ENCODE measurements at places on chromosomes 5 and 9.

GRCh38 chr5:132753135-132753987 is 6.1 kb downstream of the CCNI2 start:
- DNase-seq = peak; percentile 91

- no peak for DNase-seq
Measured at GRCh38 chr5:665956-666711, 27.0 kb downstream of the TPPP start.

GRCh38 chr5:127358740-127359139 is 68.1 kb downstream of the MEGF10 start:
- DNase-seq = peak; percentile 63

GRCh38 chr9:28212979-28213378 is 639.7 kb upstream of the C9orf72 start:
- DNase-seq = no peak

- no peak for DNase-seq
Measured at GRCh38 chr9:78918976-78919375, 622.1 kb downstream of the PSAT1 start.

DNA sequence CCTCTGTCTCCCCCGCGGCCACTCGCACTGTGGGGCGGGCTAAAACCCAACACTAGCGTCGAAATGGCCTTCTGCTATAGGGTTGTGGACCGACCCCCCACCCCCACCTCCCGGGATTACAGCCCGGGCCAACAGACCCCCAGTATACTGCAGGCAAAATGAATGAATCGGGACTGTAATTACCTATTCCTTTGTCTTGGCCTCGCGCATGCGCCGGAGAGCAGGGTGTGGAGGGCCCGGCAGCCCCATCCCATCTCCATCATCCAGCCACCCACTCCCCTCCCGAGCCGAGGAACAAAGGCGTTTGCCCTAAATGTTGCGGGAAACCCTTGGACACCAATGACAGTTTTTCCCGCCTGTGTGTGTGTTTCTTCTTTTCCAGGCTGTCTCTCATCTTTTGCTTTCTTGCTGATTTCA is 1.6 kb downstream of the BASP1 start:
- no peak for DNase-seq

Data from globus pallidus (tissue), 1 donor.